Sciatic nerve (tissue), 2 donors: ENCODE measurements at places on chromosomes 3 and 15.

- DNase-seq: no peak
These were observed 36.5 kb upstream of the SPTBN5 start for GRCh38 chr15:41930221-41930866.

DNA sequence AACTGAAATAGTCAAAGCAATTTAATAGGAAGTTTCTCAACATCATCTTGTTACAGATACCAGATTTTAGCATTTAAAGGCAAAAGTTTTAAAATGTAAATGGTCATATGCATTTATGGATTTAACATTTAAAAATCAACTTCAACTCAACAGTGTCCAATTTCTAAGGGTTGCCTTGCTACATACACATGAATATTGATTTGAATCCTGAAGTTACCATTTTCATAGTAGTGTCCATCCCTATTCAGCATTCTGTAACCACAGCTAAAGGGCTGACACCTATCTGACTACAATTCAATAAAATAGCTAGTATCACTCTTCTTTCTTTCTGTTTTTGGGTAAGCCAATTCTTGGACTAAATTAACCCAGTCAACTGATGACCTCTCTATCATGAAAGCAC, 164.0 kb upstream of the CFAP20DC start:
- DNase-seq: no peak

GRCh38 chr15:40296561-40297230, 11.0 kb downstream of the PLCB2 start:
- no peak for DNase-seq

- DNase-seq: no peak
These were observed 15.7 kb downstream of the LIPC start for GRCh38 chr15:58447271-58448010.

DNA sequence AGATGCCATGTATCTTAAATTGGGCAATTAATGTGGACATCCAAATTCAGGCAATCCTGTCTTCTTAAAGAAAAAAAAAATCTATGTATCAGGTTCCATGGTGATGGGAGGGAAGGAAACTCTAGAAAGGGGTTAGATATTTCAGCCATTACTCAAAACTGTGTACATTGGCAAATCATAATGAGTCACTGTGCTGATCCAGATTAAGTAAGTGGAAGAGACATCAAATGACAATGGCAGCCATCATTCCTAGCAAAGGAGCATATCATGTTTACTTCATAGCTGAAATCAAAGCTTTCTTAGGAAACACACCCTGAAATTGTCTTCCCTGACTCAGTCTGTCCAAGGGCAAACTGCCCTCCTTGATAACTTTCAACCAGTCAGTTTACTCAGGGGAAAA, 713.3 kb upstream of the GBE1 start:
- no peak for DNase-seq

- no peak for DNase-seq
These were observed 800.6 kb upstream of the CFAP20DC start for GRCh38 chr3:59850417-59850816.
